ENCODE measurements at places on chromosomes 11 and 22.

- DNase-seq = no peak
These were observed 15.8 kb downstream of the NAV2 start for GRCh38 chr11:19728436-19728835.

- DNase-seq = no peak
These were observed 76.2 kb downstream of the SNX19 start for GRCh38 chr11:130839981-130840666.

- DNase-seq = no peak
These were observed 578.0 kb downstream of the INSC start for GRCh38 chr11:15692739-15693138.

- DNase-seq = no peak
These were observed 387.8 kb downstream of the CTTN start for GRCh38 chr11:70786021-70786665.

GRCh38 chr11:70423523-70424505 is 25.5 kb downstream of the CTTN start:
- DNase-seq = no peak

GRCh38 chr22:48371391-48371790 is 1456.3 kb downstream of the BRD1 start:
- no peak for DNase-seq

- no peak for DNase-seq
These were observed 18.4 kb downstream of the MS4A6E start for GRCh38 chr11:60345489-60345888.

GRCh38 chr11:65593518-65594414 is 1.8 kb downstream of the KCNK7 start:
- DNase-seq = peak; percentile 42

DNA sequence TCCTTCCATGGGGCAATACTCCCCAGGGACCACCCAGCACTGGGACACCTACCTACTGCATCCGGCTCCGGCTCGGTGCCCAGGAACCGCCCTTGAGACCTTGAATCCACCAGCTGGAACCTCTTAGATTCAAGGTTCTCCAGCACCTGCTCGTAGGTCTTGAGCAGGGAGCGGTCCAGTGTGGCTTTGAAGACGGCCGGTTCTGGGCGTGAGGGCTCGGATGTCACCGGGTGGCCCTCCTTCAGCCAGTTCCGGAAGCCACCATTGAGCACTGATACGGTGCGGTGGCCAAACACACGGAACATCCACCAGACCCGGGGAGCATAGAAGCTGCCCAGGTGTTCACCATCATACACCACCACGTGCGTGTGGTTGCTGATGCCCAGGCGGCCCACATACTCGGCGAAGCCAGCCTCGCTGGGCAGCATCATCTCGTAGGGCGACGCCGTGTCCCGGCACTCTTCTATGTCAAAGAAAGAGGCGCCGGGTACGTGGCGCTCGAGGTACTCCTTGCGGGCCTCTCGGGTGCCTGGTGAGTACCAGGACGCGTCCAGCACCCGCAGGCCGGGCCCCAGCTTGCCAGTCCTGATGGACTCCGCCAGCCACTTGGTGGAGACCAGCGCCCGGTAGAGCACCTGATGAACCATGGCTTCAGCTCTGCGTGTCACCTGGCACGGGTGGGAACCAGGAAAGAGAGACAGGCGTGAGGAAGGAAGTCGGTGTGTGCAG is 997 bp downstream of the TST start:
- DNase-seq = no peak

- no peak for DNase-seq
These were observed 4.4 kb downstream of the TOLLIP start for GRCh38 chr11:1305063-1305495.

DNA sequence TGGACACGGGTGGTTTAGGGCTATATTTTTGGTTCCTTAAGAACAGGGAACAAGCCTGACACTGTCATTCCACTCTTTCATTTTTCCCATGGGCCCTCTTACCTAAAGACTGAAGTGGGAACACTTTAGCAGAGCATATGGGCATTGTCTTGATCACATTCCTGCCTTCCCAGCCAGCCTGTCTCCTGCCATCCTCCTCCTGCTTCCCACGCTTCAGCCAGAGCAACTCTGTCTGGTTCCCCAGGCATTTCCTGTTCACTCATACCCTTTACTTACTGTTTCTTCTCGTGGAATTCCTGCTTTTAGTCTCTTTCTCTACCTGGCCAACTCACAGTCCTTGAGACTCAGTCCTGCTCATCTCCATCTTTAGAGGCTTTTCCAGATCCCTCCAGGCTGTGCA is 22.8 kb downstream of the MRPL16 start:
- DNase-seq = no peak

Measured in DMS79 treated with DMSO at 0.1 percent for 48 hours (cell line).